Left cardiac atrium (tissue), 4 donors: ENCODE measurements at places on chromosomes 4 and X. TPM values are rescaled to one million over a fixed set of nuclear protein-coding genes. Genes with fewer than 3 reads are reported as not detected.
A peak's percentile ranks its signal among the peaks of the same experiment; 100 is the strongest.

The MAGEA4 gene
- not detected for total RNA-seq

DNA sequence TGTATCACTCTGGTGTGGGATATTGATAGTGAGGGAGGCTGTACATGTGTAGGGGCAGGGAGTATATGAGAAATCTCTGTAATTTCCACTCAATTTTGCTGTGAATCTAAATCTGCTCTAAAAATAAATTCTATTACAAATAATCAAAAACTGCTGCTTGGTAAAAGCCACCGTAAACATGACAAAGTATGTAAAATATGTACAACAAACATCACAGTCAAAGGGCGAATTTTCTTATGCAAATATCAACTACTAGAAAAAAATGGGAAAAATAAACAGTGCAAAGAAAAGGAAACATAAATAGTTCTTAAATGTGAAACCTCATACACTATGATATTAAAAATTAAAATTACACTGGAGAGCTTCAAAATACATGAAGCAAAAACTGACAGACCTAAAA, 105.1 kb upstream of the DCLK2 start:
- DNase-seq = no peak

The FOXR2 gene
- not detected for total RNA-seq

GRCh38 chrX:63350465-63350877, 661 bp downstream of the SPIN4 start:
- peak; percentile 23 for DNase-seq

The NWD2 gene
- 1.1 TPM for total RNA-seq

- no peak for DNase-seq
Measured at GRCh38 chr4:48346594-48346993, 5.3 kb downstream of the SLAIN2 start.

DNA sequence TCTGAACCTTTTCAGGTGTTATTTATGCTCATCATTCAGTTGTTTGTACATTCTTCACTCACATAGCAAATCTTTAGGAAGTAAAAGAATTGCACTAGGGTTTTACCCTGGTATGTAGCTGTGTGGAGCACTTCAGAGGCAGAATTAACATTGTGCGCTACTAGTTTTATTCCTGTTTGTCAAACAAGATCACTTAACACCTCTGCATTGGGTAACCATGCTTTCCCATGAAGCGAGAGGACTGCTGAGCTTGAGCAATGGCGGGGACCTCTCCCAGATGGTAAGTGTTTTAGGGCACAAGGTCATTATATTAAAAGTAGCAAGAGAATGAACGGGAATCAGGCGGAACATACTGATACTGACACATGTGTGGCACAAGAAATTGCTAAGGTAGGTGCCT, 59.2 kb downstream of the SHROOM3 start:
- DNase-seq = no peak

GRCh38 chrX:7145454-7145853, 2.1 kb upstream of the STS start:
- no peak for DNase-seq

GRCh38 chrX:110146521-110146920, 143.6 kb downstream of the TMEM164 start:
- no peak for DNase-seq

DNA sequence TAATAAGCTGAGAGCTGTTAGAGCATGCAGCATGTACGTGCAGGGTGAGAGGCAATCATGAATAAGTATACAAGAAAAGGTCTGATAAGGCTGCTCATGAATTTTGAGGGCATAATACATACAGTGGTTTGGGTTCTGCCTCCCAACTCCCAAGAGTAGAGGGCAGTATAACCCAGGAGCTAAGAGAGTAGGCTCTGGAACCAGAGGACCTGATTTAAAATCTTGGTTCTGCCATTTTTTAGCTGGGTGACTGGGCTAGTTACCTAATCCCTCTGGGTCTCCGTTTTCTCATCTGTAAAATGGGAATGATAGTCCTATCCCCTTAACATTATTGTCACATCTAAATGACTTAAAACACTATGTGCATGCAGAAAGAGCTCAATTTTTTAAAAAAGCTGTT, 85.3 kb downstream of the LNX1 start:
- DNase-seq = no peak

The UBA6 gene
- total RNA-seq = 32.5 TPM

The CXorf49 gene
- not detected for total RNA-seq

GRCh38 chr4:138174981-138175794, 67.0 kb downstream of the SLC7A11 start:
- DNase-seq = peak; percentile 26

The IL2RG gene
- 2.6 TPM for total RNA-seq

The TMPRSS11F gene
- not detected for total RNA-seq

The MAP7D2 gene
- 0.60 TPM for total RNA-seq

The SH3D19 gene
- 94.7 TPM for total RNA-seq

The RIPPLY1 gene
- total RNA-seq = not detected

GRCh38 chr4:186161138-186161537, 30.2 kb upstream of the CYP4V2 start:
- no peak for DNase-seq

- no peak for DNase-seq
Measured at GRCh38 chr4:156999175-156999517, 27.5 kb upstream of the PDGFC start.

The TRPC3 gene
- 0.15 TPM for total RNA-seq

- DNase-seq = no peak
Measured at GRCh38 chrX:23779025-23779424, 3.9 kb upstream of the SAT1 start.

DNA sequence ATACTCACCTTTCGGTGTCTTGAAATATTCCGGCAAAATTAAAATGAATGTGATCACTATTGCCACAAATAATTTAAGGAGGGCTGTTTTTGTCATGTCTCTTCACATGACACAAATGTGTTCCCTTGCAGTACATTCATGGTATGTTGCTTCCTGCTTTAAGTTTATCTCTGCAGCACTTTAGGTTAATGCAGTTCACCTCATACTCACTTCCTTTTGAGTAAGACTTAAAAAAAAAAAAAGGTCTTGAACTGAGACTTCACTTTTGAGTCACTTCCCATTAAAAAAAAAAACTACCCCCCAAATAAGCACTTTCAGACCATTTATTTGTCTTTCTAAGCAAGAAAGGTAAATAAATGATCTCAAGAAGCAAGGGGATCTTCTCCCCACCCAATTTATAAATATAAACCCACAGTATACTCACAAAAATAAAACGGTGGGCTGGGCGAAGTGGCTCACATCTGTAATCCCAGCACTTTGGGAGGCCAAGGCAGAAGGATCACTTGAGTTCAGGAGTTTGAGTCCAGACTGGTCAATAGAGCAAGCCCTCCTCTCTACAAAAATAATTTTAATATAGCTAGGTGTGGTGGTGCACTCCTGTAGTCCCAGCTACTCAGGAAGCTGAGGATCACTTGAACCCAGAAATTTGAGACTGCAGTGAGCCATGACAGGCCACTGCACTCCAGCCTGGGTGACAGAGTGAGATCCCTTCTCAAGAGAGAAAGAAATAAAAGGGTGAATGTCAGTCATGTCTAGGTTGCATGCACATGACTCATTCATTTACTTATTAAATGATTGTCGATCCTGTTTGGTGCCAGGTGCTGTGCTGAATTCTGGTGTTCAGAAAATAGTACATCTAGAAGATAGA, at the start of gene TMEM156:
Gene TMEM156, minus strand, starts transcription at position 192 of the 868 bp plus-strand sequence. Its CDS starts 96 bp downstream, at position 96.
- DNase-seq = no peak

The TREX2 gene
- not detected for total RNA-seq
